ENCODE measurements at places on chromosomes 3 and 15. TPM values are rescaled to one million over a fixed set of nuclear protein-coding genes. Genes with fewer than 3 reads are reported as not detected.

- no peak for DNase-seq
Measured at GRCh38 chr3:851098-851790, 241.6 kb upstream of the CNTN6 start.

DNA sequence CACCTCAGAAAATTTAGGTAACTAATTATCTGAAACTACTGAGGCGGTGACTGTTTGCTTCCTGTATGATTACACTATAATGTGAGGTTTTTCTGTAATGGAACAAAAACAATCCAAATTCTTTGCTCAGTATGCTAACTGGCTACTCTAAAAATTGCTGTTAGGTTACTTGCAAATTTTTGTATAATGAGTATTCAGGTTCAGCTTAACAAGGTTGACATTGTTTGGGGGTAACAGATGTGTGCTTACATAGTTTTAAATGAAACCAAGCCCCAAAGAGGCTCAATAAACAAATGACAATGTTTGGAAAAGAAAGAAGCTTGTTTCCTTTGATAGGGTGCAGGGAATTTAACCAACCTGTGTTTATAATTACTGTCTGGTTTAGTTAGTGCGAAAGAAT, 414.5 kb upstream of the MDFIC2 start:
- DNase-seq = no peak

GRCh38 chr3:28590216-28590615, 241.6 kb upstream of the AZI2 start:
- no peak for DNase-seq

Gene TRIP4
- polyA plus RNA-seq = 49.0 TPM

DNA sequence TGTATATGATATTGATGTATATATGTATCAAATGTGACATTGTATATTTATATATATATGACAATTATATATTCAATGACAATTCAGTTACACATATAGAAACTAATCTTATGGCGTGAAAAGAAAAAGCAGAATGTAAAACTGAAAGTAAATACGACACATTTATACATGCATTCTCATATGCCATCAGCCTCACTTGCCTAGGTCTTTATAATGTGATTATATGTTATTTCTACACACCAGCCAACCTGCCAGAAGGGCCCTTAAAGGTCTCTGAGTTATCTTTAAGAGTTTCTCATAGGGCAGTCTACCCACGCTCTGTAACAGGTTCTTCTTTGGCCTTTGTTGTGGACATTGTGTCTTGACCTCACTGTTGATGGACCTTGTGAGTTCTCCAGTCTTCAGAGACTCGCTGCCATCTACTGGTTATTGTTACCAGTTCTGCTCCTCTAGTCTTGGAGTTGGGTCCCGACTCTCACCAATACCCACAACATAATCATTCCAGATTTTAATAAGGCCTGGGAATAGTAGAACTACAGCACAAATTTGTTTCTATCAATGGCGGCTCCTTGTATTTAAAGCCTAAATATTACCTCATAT, 371.5 kb upstream of the GOLIM4 start:
- no peak for DNase-seq

DNA sequence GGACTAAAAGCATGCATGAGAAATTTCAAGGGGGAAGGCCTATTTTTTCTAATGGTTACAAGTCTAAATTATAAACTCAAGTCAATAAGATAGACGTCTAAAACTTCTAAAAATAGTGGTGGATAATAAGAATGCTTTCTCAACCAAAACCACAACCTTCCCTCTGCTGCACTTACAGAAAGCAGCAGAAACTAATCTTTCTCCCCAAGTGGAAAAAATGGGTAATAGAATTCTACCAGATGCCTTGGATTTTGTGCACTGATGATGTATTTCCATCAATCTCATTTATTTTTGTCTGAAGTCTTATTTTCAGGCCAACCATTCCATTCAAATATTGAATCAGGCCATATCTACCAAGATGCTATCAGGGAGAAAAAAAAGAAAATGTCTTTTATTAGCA, 344.7 kb downstream of the NEK10 start:
- no peak for DNase-seq

- no peak for DNase-seq
Measured at GRCh38 chr3:187208159-187208558, 10.9 kb downstream of the RTP1 start.

DNA sequence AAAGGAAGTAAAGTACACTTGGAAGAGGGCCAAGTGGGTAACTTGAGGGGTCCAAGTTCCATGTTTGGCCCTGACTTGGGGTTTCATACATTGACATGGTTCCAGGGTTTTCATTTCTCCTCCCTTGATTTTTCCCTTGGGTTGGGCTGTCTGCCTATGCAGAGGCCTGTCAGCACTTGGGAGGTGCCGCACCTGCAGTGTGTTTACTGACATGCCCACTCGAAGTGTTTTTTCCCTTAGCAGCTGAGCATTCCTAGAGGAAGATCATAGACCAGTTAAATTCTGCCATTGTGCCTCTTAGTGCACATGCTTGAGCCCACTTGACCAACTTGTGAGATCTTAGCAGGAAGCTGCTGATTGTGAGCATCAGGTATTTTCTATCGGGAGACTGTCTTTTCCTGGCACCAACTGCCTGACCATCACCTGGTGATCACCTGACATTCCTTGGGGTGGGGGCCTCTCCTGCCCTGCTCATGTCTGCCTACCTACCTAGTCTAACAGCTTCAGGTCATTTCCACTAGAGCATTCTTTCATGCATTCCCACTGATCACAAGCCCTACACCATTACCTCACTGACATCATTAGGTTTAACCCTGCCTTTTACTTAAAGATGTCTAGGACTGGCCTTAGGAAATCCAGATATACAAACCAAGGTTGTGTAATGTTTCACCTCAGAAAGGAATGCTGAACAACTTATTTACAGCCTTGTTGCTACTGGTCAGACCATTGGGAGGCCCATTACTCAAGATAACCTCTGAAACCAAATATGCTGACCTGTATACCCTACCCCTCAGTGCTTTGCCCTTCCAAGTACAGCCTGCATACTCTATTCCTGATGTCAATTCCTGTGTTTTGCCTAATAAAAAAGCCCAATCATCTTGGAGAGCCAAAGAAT, 68.3 kb downstream of the CD47 start:
- no peak for DNase-seq

DNA sequence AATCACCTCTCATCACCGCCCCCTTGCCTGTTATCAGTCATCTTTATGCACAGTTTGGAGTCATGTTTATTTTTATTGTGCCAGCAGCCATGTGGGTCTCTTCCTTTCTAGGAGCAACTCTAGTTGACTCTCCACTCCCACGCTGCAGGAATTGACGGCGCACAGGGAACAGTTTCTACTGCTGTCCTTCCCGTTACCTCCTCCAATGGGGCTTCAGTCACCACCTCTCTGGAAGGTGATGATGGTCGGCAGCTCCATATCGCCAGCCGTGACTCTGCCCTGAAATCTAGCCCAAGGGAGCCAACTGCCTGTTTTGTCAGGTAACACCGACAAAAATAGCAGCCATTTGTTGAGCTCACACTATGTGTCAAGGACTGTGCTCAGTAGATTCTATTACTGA, 35.6 kb upstream of the FAM107A start:
- DNase-seq = no peak

DNA sequence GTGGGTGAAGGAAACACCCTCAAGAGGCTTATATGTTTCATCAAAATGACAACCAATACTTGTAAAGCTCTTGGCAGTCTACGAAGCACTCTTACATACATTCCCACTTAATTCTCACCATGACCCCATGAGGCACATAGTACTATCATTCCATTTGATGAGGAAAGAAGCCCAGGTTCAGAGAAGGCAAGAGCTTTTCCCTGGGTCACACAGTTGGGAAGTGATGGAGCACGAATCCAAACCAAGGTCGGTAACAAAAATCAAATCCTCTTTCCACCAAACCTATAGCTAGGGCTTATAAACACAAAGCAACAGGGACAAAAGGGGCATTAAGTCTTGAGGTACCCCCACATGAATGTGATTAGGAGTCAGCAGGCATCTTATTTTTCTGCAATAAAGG, 187.1 kb downstream of the UACA start:
- DNase-seq = no peak

DNA sequence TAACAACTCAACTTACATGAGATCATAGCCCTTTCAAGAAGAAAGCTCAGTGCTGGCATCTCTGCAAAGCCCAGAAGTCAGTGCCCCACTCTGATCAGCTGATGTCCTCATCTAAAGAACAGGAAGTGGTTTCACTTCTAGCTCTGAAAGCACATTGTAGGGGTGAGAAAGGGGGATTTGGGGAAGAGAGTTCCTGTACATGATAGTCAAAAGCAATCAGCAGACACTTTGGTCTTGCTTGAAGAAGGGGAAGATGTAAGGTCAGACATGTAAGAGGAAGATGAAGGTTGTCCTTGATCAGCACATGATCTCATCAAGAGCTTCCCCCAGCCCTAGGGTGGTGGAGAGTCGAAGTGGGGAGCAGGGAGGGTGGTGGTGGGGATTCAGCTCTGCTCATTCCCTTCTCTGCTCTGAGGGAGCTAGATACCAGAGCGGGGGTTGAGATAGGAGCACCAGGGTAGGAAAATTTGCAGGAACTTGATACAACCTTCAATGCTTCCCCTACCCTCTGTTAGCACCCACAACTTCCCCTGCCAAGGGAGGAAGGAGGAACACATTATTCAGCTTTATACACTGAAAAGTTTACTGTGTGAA, 76.4 kb upstream of the ETV5 start:
- no peak for DNase-seq

Measured in right renal cortex interstitium (tissue), 3 donors.